ENCODE measurements at places on chromosomes 1 and 21.
A peak's percentile ranks its signal among the peaks of the same experiment; 100 is the strongest.

DNA sequence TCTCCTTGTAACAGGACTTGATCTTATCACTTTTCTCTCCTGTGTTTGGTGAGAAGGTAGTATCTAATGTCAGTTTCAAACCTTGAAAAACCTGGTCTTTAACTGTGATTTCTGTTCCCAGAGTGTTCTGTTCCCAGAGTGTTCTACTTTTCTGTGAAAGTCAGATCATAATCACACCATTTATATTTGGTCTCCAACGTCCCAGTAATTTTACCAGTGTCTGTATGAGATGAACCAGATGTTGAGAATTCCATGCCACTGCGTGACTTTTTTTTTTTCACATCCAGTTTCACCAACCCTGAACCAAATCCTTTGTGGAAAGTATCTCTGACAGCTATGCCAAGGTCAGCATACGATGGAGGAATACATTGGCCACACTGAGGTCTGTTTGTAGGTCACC, 365.2 kb downstream of the USP25 start:
- DNase-seq: no peak

DNA sequence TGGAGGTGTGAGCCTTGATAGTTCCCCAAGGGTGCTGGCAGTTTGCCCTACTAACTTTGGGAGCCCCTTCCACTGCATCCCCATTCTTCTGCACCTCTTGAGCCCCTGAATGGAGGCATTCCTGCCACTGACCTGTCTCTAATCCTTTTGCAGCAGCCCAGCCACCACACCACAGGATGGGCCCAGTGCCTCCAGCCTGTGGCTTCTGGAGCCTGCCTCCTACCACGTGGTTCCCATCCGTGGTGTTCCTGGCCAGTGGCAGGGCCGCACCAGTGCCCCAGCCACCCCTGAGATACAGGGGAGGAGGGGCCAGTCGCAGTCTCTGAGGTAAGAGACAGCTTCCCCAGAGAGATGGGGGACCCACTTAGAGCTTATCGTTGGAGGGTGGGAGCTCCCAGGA, 14.4 kb downstream of the INAVA start:
- no peak for DNase-seq

DNA sequence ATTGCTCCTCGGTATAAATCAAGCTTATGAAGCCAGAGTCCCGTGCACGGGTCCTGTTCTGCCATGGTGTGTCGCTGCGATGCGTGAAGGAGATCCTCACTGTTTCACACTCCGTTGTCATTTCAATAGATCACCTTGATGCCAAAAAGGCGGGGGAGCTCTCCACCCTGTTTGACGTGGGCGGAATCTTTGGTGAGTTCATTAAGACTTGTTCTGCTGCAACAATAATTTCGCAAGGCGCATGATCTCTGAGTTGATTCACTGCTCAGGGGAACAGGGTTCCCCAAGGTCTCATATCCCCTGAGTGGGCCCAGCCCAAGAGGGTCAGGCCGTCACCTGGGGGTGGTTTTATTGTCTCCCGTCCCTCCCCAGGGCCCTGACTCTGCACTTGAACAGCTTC, 50.0 kb downstream of the SLC37A1 start:
- no peak for DNase-seq

GRCh38 chr21:41362605-41363369, 960 bp downstream of the MX2 start:
- DNase-seq: no peak

- DNase-seq: no peak
These were observed 5.2 kb downstream of the S100A10 start for GRCh38 chr1:151988405-151988923.

- DNase-seq: no peak
These were observed 100.2 kb upstream of the GNG4 start for GRCh38 chr1:235749755-235750300.

DNA sequence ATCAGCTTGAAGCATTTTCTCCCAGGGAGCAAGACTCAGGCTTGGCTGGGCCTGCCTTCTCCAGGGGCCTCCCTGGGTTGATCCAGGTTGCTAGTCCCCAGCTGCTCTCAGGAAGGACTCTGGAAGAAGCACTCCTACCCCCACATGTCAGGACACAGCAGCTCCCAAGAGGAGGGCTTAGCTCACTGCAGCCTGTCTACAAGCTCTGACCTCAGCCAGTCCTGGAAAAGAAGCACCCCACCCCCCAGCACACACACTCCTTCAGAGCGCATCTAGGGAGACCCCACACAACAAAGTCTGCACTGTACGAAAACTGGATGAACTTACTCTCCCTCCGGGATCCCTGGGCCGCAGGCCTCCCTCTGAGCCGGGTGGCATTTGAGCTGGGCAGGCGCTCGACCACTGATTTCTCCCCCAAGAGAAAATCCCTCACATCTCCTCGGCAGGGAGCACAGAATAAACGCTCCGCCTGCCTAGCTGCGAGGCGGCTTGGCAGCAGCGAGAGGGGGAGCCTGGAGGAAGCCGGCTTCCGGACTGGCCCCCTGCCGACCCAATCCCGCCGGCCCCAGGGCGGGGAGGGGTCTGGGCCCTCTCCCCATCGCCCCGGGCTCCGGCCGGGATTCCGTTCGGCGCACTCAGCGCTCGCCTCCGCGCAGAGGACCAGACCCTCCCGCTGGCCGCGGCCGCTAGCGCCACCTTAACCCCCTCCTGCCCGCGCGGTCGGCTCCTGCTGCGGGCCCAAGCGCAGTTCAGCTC, at the start of gene KCNA2:
Gene KCNA2, minus strand, starts transcription at position 458 of the 756 bp plus-strand sequence. CDS start 1,576 bp downstream, outside the sequence.
- no peak for DNase-seq

GRCh38 chr1:10628685-10629084, 153.9 kb downstream of the PEX14 start:
- DNase-seq: no peak

GRCh38 chr1:2501041-2501819, 25.1 kb downstream of the PLCH2 start:
- DNase-seq: no peak

- DNase-seq: peak; percentile 68
These were observed 392 bp upstream of the DMRTA2 start for GRCh38 chr1:50423670-50424000.

DNA sequence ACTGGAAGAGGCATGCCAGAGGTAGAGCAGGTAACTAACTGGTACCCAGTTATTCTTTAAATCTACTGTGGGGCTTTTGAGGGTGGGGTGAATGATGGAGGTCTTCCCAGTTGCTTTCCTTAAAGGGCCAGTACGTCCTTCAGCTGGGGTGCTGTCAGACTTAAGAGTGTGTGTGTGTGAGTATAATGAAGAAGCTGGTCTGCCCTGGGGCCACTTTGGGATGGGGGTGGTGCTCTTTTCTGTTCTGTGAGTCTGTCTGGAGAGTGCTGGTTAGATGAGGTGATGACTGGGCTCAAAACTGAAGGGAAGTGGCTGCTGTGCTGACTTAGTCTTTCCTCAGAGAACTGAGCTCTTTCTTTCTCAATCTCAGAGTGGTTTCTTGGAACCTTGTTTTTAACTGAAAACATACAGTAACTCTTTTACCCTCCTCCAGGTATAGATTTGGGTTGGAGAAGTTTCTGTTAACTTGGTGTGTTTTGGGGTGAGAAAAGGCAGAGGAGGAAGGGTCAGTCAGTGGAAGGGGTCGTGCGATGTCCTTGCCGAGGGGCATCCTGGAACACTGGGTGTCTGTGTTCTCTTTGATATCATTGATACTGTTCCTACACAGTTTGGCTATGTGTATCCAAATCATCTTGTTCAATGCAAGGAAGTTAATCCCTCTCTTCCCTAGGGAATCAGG, 746 bp downstream of the MACF1 start:
- DNase-seq: peak; percentile 49

DNA sequence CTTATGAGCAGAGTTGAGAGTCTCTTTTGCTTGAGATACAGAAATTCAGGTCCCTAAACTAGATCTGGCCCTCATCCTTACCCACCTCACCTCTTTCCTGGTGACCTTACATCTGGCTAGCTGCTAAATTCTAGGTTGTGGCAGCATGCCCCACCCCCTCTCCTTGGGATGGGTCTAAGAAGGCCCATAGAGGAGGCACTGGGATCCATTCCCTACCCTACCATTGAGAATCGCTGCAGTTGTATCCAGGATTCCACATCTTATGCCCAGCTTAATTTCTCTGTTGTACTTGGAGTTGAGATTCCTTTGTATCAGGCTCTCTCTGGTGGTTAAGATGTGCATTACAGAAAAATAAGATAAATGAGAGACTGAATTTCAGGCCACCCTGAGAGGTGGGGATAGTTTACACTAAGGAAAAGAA, 9.5 kb upstream of the TMEM39B start:
- no peak for DNase-seq

DNA sequence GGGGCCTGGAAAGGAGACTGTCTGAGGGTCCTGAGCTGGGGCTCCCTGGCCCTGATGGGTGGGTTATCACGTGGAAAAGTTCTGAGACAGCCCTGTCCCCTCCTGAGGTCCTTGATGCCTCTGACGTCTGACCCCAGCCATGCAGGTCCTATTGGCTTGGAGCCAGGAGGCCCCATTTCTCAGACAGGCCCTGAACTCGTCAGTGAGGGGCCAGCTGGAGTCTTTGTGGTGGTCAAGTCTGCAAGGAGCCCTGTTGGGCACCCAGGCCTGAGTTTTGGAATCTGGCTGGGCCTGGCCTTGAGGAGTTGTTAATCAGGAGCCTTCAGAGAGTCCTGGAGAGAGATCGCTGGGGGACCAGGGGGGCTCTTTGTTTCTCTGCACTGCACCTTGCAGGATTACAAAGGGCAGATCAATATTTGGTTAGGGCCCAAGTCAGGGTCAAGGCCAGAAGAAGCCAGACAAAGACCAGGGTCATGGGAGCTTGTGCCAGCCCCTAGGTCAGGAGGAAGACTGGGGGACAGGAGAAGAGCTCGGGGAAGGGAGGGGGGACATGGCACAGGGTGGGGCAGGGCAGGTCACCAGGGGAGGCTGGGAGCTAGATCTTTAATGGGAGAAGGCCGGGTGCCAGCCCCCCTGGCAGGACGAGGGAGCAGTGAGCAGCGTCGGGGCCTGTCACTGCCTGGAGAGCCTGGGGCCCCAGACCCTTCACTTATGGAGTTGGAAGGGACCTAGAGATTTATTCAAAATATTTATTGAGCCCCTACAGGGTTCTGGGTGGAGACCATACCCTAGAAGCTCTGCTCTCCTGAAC, 83.2 kb downstream of the PTPRU start:
- no peak for DNase-seq

DNA sequence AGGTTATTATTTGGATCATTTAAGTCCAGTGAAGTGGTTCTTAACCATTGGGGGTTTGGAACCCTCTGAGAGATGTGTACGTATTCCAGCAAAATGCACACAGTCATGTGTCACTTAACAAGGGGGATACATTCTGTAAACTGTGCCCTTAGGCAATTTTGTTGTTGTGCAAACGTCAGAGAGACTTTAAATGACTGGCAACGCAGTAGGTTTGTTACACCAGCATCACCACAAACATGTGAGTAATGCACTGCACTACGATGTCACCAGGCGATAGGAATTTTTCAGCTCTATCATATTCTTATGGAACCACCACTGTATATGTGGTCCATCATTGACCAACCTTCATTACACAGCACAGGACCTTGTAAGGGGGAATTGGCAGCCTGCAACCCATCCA, 11.9 kb downstream of the AHCYL1 start:
- no peak for DNase-seq

GRCh38 chr1:225875044-225875815, 7.0 kb downstream of the TMEM63A start:
- no peak for DNase-seq

- no peak for DNase-seq
These were observed 140.7 kb upstream of the VAMP3 start for GRCh38 chr1:7630378-7630777.

DNA sequence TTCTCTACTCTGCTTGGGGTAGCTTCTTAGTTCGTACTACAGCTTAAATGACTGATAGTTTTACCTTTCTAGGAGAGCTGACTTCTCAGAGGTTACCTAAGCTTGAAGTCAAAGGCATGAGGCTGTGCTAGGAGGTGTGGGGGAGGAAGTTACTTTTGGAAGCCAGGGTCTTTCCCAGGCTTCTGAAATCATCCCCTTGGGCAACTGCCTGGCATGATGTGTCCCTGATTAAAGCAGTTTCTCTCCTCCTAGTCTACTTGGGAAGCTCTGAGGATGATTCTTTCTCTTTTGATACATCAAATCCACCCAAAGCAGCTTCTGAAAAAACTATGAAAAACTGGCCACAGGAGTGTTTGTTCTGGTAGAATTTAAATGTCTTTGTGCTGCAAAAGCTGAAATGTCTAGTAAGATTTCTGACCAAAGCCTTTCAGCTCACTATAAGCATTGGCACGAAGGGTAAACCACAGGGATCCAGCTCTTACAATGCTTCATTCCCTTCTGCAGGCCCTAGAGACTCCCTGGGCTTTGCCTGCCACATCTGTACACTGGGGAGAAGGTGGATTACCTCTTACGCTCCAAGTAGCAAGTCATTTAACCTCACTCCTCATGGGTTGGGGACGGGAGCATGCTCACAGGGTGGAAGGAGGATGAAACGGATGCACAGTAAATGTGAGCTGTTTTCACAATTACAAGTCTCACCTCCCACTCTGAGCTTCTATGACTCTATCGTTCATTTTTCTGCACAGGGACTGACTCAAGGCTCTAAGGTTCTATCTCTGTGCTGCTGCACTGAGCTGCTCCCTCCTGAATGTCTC, 59.6 kb downstream of the RUNX1 start:
- DNase-seq: no peak

DNA sequence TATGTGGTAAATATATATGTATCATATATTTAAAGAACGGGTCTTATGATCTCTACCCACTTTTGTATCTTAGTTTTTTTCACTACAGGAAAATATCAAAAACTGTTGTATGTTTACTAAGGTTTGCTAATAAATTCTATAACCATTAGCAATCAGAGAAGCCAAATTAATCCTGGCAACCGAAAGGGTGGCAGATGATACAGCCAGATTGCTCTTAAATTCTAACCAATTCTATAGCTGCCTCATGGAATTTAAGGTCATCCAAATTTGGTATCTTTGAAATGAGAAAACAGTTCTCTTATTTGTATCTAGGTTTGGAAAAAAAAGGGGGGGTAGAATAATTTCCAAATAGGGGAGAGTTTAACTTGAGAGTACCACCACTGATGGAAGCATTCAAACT, 591.2 kb downstream of the SMYD3 start:
- no peak for DNase-seq

DNA sequence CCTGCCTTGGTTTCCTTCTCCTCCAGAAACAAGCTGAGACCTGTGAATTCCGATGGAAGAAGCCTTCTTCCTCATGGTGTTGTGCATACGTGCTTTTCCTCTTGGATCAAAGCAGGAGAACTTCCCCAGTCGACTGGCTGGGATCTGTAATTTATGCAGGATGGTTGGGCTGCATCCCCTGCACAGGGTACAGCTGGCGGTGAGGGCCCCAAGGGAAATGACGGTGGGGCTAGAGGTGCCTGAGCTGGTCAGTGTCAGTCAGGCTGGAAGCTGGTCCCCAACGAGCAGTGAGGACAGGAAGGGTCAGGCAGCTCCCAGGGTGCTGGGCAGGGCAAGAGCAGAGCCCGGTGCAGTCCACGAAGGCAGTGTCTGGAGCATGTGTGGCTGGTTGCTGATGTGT, 106.7 kb downstream of the CNIH3 start:
- DNase-seq: no peak

GRCh38 chr1:243335292-243335691, 79.5 kb downstream of the SDCCAG8 start:
- DNase-seq: no peak

DNA sequence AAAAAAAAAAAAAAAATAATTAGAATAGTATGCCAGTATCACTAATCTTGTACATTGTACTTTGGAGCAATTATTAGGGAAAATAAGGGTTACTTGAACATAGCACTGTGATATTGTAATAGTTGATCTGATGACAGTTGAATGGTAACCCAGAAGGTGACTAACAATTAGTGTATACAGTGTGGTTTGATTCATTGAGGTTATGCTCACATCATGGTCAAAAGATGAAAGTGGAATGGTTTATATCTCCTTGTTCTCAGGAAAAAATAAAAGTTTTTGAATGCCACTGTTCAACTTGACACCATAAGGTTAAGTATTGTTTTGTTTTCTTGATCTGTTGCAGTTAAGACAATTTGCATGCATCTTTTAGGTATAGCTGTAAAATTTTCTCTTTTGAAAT, 87.0 kb downstream of the GPR52 start:
- no peak for DNase-seq
